H9 (cell line): ENCODE measurements at places on chromosomes 1 and 21.

- no peaks in the 10 kb centered on the region for H3K27me3 ChIP-seq
- DNase-seq: no peak
- no peak overlapping the region for H3K27ac ChIP-seq
- H3K4me3 ChIP-seq: peak overlapping the region; percentile 91
- H3K36me3 ChIP-seq: peaks cover 5% of the 10 kb centered on the region; the same call in 1 of the 2 replicates
Observed at GRCh38 chr1:202967684-202968281, 726 bp upstream of the CYB5R1 start.

- H3K4me1 ChIP-seq: no peaks in the 10 kb centered on the region
- no peak overlapping the region for H3K4me3 ChIP-seq
- H3K27me3 ChIP-seq: no peaks in the 10 kb centered on the region
- DNase-seq: no peak
- no peaks in the 10 kb centered on the region for H3K36me3 ChIP-seq
Observed at GRCh38 chr1:239367196-239367810, 19.1 kb upstream of the CHRM3 start.

DNA sequence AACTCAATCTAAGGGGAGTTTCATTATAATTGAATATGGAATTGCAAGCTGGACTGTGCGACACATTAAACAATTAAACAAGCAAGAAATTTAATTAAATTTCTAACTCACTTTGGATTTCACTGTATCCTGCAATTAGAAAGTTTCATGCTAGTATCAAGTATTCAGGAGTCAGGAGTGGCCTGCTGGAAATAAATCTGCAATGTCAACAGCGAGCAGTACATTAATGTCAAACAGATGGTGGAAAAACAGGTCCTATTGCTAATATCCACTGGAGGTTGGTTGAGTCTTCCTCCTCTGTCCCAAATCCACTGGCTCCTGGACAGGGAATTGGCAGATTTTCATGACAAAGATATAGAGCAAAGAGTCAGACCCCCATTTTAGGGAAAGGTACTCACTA, 237.1 kb downstream of the VAV3 start:
- DNase-seq: no peak
- H3K4me1 ChIP-seq: no peaks in the 10 kb centered on the region
- H3K4me3 ChIP-seq: no peak overlapping the region
- 0 out of 2 replicates have a peak, but pooled peaks cover under 1% of the 10 kb centered on the region for H3K36me3 ChIP-seq

DNA sequence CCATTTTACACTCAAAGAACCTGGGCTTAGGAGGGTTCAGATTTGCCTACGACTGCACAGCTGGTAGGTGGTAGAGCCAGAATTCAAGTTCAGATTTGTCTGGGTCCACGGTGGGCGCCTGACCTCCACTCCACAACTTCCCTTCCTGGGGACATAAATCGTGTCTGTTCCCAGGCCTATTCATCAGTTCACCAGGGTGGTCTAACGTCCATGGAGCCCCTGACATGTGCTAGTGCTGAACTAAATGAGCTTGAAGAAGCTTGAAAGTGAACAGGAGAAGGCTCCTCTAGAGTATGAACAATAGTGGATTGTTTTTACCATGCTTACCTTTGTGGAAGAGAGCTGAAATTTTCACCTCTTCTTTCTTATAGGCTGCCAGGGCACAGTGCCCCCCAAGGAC, 32.5 kb upstream of the KIF1B start:
- no peak for DNase-seq
- H3K27ac ChIP-seq: no peak overlapping the region
- peaks cover 50% of the 10 kb centered on the region for H3K36me3 ChIP-seq
- no peak overlapping the region for H3K4me3 ChIP-seq
- H3K27me3 ChIP-seq: no peaks in the 10 kb centered on the region
- H3K4me1 ChIP-seq: no peaks in the 10 kb centered on the region

DNA sequence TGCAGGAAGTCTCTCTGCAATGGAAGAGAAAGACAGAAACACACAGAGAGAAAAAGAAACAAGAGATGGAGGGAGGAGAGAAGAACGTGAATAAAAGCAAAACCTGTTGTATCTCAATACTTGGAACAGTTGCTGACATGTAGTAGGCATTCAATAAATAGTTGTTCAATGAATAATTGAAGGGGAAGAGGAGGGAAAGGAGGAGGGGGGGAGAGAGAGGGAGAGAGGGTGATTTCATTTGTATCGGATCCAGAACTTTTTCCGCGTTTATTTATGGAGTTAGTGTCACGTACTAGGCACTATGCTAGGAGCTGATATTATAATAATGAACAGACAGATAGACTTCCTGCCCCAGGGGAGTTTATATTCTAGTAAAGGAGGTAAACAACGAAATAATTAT, 144.1 kb downstream of the OMA1 start:
- no peaks in the 10 kb centered on the region for H3K27me3 ChIP-seq
- H3K36me3 ChIP-seq: no peaks in the 10 kb centered on the region
- no peak overlapping the region for H3K27ac ChIP-seq
- H3K4me3 ChIP-seq: no peak overlapping the region
- H3K4me1 ChIP-seq: peaks cover 6% of the 10 kb centered on the region
- DNase-seq: no peak

- no peak overlapping the region for H3K27ac ChIP-seq
- no peaks in the 10 kb centered on the region; the same call in 1 of the 3 replicates for H3K36me3 ChIP-seq
- no peak overlapping the region for H3K4me3 ChIP-seq
- H3K27me3 ChIP-seq: no peaks in the 10 kb centered on the region
- DNase-seq: no peak
Observed at GRCh38 chr1:222010306-222010705, 268.4 kb upstream of the DUSP10 start.

DNA sequence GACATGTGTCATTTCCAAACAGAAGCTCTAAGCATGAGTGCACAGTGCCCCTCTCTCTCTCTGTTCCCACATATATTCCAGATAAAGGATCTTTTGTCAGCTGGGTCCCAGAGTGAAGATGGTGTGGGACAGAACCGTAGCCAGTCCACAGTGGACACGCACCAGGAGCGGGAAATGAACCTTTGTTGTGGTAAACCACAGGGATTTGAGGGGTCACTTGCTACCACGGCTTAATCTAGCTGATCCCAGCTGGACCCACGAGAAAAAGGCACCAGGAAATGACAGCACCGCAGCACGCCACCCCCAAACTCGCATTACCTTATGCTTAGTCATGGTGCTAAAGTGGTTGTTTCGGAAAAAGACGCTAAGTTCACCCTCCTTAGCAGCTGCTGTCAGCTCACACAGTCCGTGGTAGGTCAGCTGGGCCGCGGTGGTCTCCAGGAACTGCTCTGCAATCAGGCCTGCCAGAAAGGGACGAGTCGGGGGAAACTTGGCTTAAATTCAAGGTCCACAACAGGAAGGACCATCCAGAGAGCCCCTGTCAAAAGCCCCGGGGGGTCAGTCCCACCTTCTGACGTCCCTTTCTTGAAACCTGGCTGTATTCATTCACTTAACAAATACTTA, 7.5 kb downstream of the MINDY1 start:
- peaks cover 3% of the 10 kb centered on the region; the same call in 1 of the 2 replicates for H3K4me1 ChIP-seq
- peaks cover 10% of the 10 kb centered on the region; the same call in 1 of the 2 replicates for H3K36me3 ChIP-seq
- DNase-seq: no peak
- H3K4me3 ChIP-seq: no peak overlapping the region
- no peaks in the 10 kb centered on the region for H3K27me3 ChIP-seq

GRCh38 chr1:90512441-90512840, 204.7 kb downstream of the BARHL2 start:
- DNase-seq: no peak
- no peaks in the 10 kb centered on the region for H3K27me3 ChIP-seq
- no peaks in the 10 kb centered on the region for H3K4me1 ChIP-seq
- H3K4me3 ChIP-seq: no peak overlapping the region

- H3K27ac ChIP-seq: no peak overlapping the region
- peaks cover 16% of the 10 kb centered on the region for H3K36me3 ChIP-seq
- no peaks in the 10 kb centered on the region for H3K4me1 ChIP-seq
- DNase-seq: no peak
- no peaks in the 10 kb centered on the region for H3K27me3 ChIP-seq
Observed at GRCh38 chr1:101044749-101045148, 19.2 kb upstream of the DPH5 start.

DNA sequence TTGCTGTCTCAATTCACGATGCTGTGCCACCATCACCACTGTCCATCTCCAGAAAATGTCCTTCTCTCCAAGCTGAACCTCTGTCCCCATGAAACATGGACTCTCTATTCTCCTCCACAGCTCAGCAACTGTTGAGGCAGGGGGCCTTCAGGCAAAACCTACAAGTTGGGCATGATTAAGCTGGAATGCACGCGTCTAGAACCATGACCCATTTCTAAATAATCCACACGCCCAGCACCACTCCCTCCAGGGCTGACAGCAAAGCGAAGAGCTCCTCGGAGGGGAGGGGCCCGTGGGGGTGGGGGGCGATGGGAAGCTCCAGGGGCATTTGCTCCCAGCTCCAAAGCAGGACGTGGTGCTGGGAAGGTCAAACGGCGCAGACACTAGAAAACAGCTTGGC, 3.3 kb upstream of the HES5 start:
- H3K4me3 ChIP-seq: peak overlapping the region; percentile 30; the same call in 1 of the 3 replicates
- H3K27me3 ChIP-seq: peaks cover 28% of the 10 kb centered on the region; the same call in 1 of the 2 replicates
- no peak for DNase-seq
- H3K27ac ChIP-seq: no peak overlapping the region

DNA sequence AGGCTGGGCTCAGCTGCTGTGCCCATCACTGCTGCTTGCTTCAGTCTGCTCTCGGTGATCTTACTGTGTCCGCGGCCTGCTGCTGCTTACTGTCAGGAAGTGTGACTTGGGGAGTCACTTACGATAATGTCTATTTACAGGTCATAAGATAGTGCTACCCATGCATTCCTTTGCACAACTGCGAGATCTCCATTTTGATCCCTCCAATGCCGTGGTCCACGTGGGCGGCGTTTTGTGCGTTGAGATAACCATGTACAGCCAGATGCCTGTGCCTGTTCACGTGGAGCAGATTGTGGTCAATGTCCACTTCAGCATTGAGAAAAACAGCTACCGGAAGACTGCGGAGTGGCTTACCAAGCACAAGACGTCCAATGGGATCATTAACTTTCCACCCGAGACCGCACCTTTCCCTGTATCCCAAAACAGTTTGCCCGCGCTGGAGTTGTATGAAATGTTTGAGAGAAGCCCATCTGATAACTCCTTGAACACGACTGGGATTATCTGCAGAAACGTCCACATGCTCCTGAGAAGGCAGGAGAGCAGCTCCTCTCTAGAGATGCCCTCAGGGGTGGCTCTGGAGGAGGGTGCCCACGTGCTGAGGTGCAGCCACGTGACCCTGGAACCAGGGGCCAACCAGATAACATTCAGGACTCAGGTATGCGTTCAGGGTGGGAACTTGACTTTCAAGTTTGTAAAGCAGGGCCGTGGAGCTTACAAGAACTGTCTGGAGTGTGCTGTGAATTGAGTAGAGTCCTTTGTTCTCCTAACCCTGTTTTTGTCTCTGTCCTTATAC, 24.4 kb upstream of the PWP2 start:
- no peak overlapping the region for H3K27ac ChIP-seq
- no peaks in the 10 kb centered on the region for H3K27me3 ChIP-seq
- no peaks in the 10 kb centered on the region for H3K4me1 ChIP-seq

- H3K27me3 ChIP-seq: no peaks in the 10 kb centered on the region
- no peak for DNase-seq
- no peak overlapping the region for H3K27ac ChIP-seq
- H3K4me3 ChIP-seq: no peak overlapping the region
Observed at GRCh38 chr21:36306872-36307534, 13.0 kb upstream of the MORC3 start.

- H3K36me3 ChIP-seq: no peaks in the 10 kb centered on the region
- no peaks in the 10 kb centered on the region for H3K4me1 ChIP-seq
- DNase-seq: no peak
- H3K4me3 ChIP-seq: no peak overlapping the region
Observed at GRCh38 chr1:163668472-163668871, 346.7 kb downstream of the NUF2 start.

DNA sequence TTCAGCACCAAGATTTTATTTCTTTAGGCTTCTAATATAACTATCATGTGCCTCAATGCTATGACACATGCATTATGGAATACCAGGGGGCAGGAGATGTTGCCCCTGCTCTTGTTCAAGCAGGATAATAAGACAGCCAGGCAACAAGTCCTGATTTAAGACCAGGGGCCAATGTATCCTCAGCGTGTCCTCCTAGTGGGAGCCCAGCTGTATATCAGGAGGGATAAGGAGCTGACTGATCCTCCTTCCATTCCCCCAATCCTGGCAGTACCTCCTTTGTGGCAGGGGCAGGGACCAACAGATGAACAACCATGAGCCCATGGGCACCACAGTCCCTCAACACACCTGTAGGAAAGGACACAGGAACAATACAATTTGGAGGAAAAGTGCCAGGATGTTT, 29.3 kb downstream of the SORT1 start:
- no peak overlapping the region for H3K27ac ChIP-seq
- H3K27me3 ChIP-seq: no peaks in the 10 kb centered on the region
- H3K4me3 ChIP-seq: no peak overlapping the region
- DNase-seq: no peak

- H3K4me1 ChIP-seq: no peaks in the 10 kb centered on the region
- H3K36me3 ChIP-seq: no peaks in the 10 kb centered on the region
- H3K27me3 ChIP-seq: no peaks in the 10 kb centered on the region
- no peak for DNase-seq
- H3K27ac ChIP-seq: no peak overlapping the region
- no peak overlapping the region for H3K4me3 ChIP-seq
Observed at GRCh38 chr21:40231979-40232378, 364.7 kb downstream of the PCP4 start.

GRCh38 chr1:167713330-167714081, 8.3 kb upstream of the MPZL1 start:
- H3K27me3 ChIP-seq: no peaks in the 10 kb centered on the region; the same call in 1 of the 2 replicates
- H3K4me3 ChIP-seq: peak overlapping the region; percentile 89
- 0 out of 2 replicates have a peak, but pooled peaks cover under 1% of the 10 kb centered on the region for H3K4me1 ChIP-seq

DNA sequence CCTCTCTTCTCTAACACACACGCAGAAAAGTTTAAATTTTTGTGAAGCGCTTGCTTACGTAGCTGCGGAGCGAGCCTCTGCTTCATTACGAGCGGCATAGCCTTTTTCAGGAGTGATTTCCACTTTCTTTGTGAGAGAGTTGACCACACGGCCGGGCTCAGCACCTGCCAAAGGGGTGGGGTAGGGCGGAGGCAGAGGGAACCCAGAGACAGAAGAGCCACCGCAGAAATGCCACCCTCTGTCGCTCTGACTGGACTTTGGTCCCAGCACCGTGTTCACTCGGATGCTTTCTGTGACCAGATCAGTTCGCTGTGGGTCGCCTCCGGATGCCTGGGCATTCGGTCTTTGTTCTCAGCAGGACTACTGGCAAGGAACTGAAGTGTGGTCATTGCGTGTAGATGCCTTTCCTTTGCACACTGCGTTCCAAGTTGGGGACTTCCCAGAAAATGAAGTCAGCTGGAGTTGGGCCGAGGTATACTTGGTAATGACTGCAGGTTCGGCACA, 883 bp downstream of the CHODL start:
- no peak overlapping the region for H3K27ac ChIP-seq
- H3K36me3 ChIP-seq: no peaks in the 10 kb centered on the region
- H3K4me1 ChIP-seq: no peaks in the 10 kb centered on the region
- H3K4me3 ChIP-seq: peak overlapping the region; percentile 90
- DNase-seq: no peak
